AG09319 (cell line): ENCODE measurements at places on chromosomes 6 and 20.
A peak's percentile ranks its signal among the peaks of the same experiment; 100 is the strongest.

- no peak for DNase-seq
Observed at GRCh38 chr6:155968921-155969320, 513.3 kb upstream of the NOX3 start.

DNA sequence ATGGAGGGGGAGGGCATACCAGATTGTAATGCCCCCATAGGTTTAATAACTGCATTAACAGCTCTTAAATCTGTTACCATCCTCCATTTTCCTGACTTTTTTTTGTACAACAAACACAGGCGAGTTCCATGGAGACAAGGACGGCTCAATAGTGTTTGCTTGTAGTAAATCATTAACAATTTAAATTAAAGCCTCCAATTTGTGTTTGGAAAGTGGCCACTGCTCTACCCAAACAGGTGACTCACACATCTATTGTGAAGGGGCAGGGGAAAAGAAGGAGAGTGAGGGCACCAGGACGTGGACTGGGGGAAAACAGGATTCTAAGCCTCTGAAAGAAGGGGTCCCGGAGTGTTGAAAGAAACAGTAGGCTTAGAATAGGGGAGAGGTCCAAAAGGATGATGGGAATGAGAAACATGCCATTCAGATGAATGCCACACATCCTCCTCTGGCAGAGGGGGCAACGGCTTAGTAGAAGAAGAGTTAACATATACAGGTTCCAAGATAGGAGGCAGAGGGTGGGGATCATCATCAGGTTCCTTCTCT lies 6.9 kb downstream of the GLYATL3 start:
- DNase-seq = no peak

- DNase-seq = peak; percentile 50
Observed at GRCh38 chr6:161618831-161619454, 345.1 kb upstream of the AGPAT4 start.

GRCh38 chr6:163533443-163533842 lies 118.9 kb downstream of the QKI start:
- peak; percentile 52 for DNase-seq

GRCh38 chr6:128474481-128474880 lies 45.9 kb downstream of the PTPRK start:
- no peak for DNase-seq
